ENCODE measurements at places on chromosomes 7 and 10.

GRCh38 chr10:96309628-96310320, 5.5 kb downstream of the DNTT start:
- no peak for DNase-seq

GRCh38 chr7:132419542-132419941, 156.7 kb downstream of the PLXNA4 start:
- DNase-seq, result no peak

DNA sequence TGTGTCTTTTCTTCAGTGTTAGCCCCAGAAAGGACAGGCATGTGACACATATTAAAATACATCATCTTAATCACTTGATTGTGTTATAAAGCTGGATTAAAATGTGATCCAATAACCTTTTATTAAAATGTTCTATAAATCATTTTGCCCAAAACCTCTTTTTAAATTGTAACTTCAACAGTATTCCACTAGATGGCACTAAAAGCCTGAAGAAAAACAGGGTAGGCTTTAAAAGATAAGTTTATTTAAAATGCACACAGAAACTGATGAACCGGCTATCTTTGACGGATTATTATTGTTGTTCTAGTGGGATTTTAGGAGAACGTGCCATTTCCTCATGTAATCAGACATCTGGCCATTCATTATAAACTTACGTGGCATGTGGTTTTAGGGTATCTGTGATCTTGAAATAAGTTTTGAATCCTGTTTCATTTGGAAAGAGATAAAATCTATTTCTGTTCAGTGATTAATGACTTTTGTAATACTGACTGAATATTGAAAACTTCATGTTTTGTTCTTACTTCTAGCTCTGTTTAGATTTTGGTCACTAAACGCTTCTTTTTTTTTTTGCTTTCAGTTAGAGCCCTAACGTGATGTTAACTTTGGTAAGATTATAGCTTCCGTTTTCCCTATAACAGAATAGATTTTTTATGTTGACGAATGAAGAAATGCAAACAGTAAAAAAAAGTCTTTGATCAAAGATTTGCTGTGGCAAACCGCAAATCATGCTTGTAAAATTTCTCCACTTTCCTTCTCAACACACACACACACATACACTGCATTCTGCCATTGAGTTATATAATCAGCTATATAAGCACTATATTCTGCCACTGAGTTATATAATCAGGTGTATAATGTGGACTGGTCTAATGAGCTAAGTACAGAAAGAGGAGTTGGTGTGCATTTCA, 13.6 kb downstream of the VPS50 start:
- no peak for DNase-seq

- DNase-seq, result no peak
These were observed 36.5 kb downstream of the STK17A start for GRCh38 chr7:43619213-43620012.

- DNase-seq, result no peak
These were observed 158.1 kb upstream of the ETV1 start for GRCh38 chr7:14147532-14147931.

All from transverse colon (tissue), 4 donors.